Pancreas (tissue), 10 donors: ENCODE measurements at places on chromosomes 5 and 9. TPM values are rescaled to one million over a fixed set of nuclear protein-coding genes. Genes with fewer than 3 reads are reported as not detected.
A peak's percentile ranks its signal among the peaks of the same experiment; 100 is the strongest.

Gene PTGS1
- total RNA-seq, result 2.3 TPM

Gene LECT2
- total RNA-seq, result not detected

GRCh38 chr9:75937521-75938258 lies 47.2 kb downstream of the PCSK5 start:
- no peak for DNase-seq

Gene SH3TC2
- 0.26 TPM for total RNA-seq

Gene SLC25A2
- total RNA-seq, result 0.69 TPM

Gene ANKRD20A1
- 2.1 TPM for total RNA-seq

Gene DND1
- 0.39 TPM for total RNA-seq

DNA sequence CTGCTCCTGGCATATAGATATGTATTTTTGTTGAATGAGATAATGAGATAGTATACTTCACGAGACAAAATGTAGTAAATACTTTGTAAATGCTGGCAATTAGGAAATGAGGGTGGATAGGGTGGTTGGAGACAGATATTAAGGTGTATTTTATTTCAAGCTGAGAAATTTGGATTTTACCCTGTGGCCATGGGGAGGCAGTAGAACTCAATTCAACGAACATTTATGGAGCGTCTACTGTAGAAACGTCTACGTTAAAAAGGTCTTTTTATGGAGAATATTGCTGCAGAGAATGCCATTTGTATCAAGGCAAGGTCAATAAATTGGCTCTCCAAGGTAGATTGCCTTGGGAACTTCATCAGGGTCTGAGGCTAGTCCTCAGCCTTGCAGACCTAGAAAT lies 21.5 kb upstream of the RALGPS1 start:
- no peak for DNase-seq

Gene UGT3A1
- not detected for total RNA-seq

Gene CCL27
- total RNA-seq, result not detected

DNA sequence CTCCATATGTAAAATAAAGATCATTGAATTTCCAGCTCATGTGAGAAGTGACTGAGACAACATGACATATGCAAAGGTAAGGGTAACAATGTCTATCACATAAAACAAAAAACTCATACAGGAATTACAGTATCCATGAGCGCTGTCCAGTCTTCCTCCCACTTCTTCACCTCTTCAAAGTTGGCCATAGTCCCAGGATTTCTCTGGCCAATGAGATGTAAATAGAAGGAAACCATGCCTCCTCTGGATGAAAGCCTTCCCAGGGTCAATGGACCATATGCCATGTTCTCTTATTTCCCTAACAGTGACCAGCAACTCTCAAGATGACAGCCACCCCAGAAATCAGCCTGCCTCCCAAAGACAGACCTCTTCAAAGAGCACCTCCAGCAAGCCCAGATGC lies 75.5 kb downstream of the SEMA5A start:
- no peak for DNase-seq

- no peak for DNase-seq
These were observed 88.6 kb downstream of the SLC44A1 start for GRCh38 chr9:105333076-105333475.

GRCh38 chr9:134566936-134567335 lies 74.7 kb upstream of the COL5A1 start:
- no peak for DNase-seq

Gene CCNO
- total RNA-seq, result 13.3 TPM

GRCh38 chr9:136016572-136017288 lies 55.6 kb upstream of the UBAC1 start:
- peak; percentile 56 for DNase-seq

GRCh38 chr9:134880484-134881312 lies at the start of gene FCN2:
FCN2 (plus strand) TSS chr9:134880810; CDS start chr9:134880822, 12 bp downstream.
- DNase-seq, result no peak

DNA sequence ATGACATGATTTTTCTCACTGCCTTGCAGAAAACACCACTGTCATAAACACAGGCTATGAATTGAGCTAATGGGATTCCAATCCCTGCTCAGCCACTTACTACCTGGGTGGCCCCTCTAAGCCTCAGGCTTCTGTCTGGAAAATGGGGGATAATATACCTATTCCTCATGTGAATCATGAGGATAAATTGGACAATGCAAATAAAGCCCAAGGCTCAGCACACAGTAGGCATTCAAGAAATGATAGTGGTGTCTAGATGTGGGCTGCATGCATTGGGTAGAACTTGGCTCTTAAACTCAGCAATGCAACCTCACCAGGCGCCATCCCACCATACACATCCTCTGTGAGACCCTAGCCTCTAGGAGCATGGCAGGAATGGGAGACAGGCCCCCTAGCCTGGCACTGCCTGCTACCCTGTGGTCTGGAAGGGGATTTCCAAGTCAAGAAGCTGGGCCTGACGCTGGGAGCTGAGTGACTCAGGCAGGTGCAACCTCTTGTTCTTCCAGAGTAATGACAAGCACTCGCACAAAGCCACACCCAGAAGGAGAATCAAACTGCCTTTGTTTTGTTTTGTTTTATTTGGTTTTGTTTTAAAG lies 2.3 kb upstream of the TNIP1 start:
- DNase-seq, result no peak

Gene MINAR2
- total RNA-seq, result not detected

DNA sequence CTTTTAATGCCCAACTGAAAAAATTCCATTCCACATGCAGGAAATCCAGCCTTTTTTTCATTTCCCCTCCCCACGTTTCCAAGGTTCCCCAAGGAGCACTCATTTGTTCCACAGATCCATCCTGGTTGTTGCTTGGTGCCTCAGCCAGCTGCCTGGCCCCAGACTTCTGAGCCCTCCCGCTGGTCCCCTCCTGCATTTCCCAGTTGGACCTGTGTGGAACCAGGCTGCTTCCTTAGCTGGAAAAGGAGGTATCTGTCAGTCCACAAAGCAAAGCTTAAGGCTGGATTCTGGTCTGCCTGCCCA lies 44.8 kb downstream of the ANGPTL2 start:
- no peak for DNase-seq

Gene CDX1
- total RNA-seq, result 0.16 TPM

GRCh38 chr9:35091536-35091935 lies 4.9 kb downstream of the PIGO start:
- no peak for DNase-seq

DNA sequence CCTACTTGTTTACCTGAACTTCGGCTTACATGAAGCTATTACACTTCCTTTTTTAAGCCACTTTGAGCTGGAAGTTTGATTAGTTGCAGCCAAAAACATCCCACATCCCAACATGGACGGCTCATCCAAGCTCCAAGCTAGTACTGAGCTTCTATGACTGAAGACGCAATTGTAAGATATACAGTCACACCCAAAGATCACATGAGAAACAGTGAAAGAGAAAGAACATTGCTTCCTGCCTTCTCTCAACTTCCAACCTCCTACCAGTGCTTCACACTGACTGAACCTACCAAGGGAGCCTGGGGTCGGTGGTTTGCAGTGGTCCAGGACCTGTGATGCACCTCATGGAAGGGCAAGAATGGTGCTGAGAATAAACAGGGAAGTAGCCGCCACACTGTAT lies 27.4 kb upstream of the ADRA1B start:
- DNase-seq, result no peak

- no peak for DNase-seq
These were observed 2.8 kb downstream of the CDH6 start for GRCh38 chr5:31196309-31196708.

Gene SMIM33
- not detected for total RNA-seq

Gene CD14
- total RNA-seq, result 4.3 TPM

DNA sequence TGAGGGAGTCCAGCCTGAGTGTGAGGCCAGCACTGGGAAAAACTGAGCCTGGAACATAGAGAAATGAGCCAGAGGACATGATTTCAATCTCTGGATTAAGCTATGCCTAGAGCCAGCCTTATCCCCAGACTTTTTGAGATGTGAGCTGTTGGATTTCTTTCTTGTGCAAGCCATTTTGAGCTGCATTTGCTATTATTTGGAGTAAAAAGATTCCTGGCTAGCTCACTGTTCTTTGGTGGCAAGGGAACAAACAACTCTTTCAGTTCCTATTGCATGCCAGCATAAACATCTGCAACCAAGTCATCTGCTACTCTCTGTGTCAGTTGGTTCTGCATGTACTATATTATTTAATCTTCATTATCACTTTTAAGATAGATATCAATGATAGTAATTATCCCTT lies 70.1 kb upstream of the MAN2A1 start:
- DNase-seq, result no peak

GRCh38 chr9:86134361-86134760 lies 35.0 kb upstream of the GOLM1 start:
- no peak for DNase-seq

- DNase-seq, result no peak
These were observed 120.7 kb upstream of the SPATA31C2 start for GRCh38 chr9:88259001-88259400.
